ENCODE measurements at places on chromosomes 4 and X.

GRCh38 chr4:16663732-16664131 lies 234.7 kb downstream of the LDB2 start:
- DNase-seq, result no peak

GRCh38 chr4:113505044-113505443 lies 256.5 kb downstream of the CAMK2D start:
- no peak for DNase-seq

GRCh38 chr4:159158985-159159384 lies 56.1 kb downstream of the RAPGEF2 start:
- DNase-seq, result no peak

GRCh38 chr4:84750260-84750959 lies 167.5 kb downstream of the CDS1 start:
- no peak for DNase-seq

- DNase-seq, result no peak
Measured at GRCh38 chr4:4880492-4880891, 21.0 kb downstream of the MSX1 start.

DNA sequence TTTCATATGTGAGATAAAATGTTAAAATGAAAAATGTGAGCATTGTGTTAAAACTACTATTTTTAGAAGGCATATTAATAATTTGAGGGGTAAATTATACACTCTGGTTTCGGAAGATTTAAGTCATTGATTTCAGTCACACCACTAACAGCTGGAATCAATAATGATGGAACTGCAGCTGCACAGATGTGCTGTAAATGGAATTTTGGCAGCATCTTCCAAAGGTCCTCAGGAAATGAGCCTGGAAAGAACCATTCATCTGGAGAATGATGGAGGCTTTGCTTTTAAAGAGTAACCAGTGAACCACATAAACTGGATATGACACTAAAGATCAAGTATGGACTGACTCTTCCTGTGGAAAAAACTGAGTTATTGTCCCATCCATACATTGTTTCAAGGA lies 759.0 kb upstream of the EPHA5 start:
- DNase-seq, result no peak

DNA sequence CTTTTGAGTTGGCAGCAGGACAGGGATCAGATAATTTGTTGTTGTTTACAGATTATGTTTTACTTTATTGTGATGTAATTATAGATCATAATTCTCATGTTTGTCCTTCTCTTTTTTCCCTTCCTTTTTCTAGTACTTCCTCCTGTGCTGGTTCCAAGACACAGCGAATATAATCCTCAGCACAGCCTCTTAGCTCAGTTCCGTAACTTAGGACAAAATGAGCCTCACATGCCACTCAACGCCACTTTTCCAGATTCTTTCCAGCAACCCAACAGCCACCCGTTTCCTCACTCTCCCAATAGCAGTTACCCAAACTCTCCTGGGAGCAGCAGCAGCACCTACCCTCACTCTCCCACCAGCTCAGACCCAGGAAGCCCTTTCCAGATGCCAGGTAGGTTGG lies 58.0 kb downstream of the SMAD1 start:
- DNase-seq, result no peak

DNA sequence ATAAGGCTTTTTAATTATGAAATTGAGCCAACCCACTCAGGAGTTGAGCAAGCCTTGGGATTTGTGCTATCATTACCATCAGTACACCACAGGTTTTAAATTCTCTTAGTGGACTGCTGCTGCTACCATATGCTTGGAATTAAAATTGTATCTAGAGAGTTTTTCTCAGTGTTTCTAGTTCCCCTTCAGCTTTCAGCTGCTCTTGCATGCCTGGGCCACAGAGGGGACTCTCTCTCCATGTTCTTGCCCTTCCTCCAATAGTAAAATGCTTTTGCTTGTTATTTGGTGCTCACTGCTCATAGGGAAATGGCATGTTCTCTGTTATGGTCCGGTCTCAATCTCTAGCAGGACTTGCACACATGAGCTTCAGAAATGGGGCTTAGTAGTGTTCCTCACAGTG lies 101.9 kb downstream of the IGSF1 start:
- no peak for DNase-seq

DNA sequence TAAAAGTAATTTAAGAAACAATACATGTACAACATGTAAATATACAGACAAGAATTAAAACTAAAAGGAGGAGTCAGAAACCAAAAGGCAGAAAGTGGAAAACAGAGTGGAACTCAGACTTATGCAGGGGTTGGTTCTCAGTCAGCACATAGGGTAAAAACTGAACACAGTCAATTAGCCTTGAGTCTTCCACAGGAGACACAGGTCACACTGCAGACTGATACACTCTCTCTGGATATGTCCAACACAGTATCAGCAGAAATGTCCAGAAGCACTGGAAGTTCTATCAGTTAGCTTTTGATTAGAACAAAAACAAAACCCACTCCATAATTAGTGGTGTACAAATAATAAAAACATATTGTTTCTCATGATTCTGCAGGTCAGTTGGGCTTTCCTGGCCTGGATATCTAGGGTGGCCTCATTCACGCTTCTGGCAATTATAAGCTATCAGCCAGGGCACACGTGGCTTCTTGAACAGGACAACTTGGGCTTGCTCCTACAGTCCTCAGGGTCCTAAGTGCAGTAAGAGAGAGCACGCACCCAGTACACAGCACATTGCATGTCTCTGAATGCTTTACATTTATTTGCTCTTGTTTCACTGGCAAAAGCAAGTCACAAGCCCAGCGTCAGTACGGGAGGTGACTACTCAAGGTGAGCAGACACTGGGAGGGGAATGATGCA lies 21.6 kb downstream of the TEC start:
- no peak for DNase-seq

GRCh38 chr4:123651536-123652180 lies 255.1 kb downstream of the SPRY1 start:
- no peak for DNase-seq

DNA sequence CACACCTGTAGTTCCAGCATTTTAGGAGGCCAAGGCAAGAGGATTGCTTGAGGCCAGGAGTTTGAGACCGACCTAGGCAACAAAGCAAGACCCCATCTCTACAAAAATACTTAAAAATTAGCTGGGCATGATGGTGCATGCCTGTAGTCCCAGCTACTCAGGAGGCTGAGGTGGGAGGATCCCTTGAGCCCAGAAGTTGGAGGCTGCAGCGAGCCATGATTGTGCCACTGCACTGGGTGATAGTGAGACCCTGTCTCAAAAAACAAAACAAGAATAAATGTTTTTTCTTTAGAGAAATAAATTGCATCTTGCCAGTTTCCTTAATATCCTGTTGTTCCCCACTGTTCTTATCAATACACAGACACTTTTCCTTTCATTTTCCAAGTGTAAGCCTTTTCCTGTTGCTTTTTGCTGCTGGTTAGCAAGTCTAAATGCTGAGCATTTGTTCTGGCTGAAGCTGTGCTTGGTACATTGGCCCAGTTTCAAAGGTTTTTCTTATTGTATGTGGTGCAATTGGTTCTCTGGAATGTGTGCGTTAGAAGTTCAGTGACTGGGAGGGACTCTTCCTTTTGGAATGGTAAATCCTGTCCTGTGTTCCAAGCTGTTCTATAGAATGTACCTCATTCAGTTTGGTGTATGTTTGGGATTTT lies 98.2 kb downstream of the AFF1 start:
- no peak for DNase-seq

- no peak for DNase-seq
Measured at GRCh38 chr4:128162434-128162833, 101.3 kb downstream of the LARP1B start.

DNA sequence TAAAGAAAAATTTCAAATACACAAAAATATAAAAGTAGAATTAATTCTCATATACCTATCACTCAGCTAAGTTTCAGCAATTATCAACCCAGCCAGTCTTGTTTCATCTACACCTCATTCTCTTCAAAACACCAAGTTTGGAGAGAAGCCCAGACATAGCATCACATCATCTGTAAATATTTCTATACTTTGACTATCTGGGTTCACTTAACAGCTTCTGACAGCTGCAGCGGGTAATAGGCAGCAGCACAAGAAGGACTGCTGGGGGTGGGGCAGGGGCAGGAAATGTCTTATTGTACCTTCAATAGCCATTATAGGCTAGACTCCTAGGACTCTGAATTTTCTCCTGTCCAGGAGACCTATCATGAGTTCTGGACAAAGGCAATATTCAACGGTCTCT lies 54.1 kb downstream of the PHF8 start:
- no peak for DNase-seq

DNA sequence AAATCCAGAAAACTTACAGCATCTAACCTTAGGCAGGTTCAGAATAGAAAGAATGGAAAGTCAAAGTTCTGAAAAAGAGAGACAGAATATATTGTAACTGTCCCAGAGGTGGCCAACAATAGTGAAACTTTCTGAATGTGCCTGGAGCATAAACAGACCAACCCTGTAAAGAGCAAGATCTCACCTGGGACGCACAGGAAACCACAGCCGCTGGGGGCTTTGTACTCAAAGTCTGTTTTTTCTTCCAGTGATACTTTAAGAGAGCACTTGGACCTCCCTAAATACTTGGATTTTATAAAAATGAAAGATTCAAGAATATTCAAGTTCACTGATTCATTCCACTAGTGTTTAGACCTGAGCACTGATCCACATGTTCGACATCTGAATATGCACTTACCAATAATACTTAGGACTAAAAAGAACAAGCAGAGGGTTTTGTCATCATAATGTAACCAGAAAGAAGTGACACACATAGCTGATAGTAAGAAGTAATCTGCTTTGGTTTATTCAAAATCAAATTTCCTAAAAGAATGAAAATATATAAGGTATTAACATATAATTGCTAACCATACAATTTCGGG lies 35.3 kb downstream of the ARAP2 start:
- no peak for DNase-seq

DNA sequence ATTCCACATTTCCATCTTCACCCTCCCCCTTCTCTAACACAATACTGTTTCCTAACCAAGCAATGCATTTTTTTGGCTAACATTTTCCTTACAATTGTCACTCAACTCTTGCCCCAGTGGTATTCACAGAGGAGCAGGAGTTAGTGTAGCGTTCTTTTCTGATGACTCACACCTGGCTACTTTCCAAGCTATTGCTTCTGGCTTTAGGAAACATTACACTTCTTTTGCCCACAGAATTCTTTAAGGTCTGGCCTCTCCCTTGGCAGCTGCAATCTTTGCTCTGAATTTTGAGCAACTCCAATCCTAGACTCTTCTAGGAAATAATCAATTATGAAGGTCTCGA lies 27.5 kb upstream of the PDGFC start:
- DNase-seq, result no peak

GRCh38 chrX:129522184-129523078 lies 859 bp downstream of the SMARCA1 start:
- DNase-seq, result no peak

- no peak for DNase-seq
Measured at GRCh38 chr4:120874792-120875774, 47.4 kb downstream of the PRDM5 start.

DNA sequence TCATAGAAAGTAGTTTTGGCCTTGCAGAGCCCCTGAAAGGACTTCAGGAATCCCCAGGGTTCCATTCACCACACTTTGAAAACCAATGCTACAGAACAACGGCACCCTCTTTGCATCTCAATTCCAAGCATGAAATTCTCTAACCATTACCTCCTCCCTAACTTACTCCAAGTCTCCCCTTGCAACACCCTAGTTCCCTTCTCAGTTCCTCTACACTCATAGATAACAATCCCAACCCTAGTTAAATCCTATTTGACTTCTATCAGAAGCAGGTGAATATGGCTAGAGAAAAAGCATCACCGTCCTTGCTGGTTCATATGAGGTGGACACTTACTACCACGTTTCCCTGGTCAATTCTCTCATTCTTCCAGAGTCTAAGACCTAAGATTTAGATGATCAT lies 2.4 kb downstream of the RCHY1 start:
- no peak for DNase-seq

GRCh38 chr4:145034727-145035211 lies 63.2 kb downstream of the ANAPC10 start:
- no peak for DNase-seq

DNA sequence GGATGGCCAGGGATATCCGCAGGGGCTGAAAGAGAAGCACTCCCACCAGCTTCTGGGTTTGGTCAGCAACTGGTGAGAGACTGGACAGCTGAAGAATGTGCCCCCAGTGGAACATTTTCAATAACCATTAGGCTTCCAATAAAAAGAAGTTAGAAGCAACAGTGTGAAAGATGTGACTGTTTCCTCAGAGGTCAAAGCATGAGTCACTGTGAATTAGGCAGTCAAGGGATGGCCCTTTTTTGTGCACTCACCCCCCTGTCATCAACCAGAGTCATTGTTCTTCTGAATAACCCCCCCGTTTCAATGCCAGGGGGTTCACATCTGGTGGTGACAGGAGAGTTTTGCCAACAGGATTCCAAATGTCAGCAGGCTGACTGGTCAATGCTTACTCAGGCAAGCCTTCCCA lies 74.6 kb upstream of the SH3RF1 start:
- DNase-seq, result no peak

GRCh38 chr4:107348188-107349050 lies 312.3 kb upstream of the DKK2 start:
- DNase-seq, result no peak

DNA sequence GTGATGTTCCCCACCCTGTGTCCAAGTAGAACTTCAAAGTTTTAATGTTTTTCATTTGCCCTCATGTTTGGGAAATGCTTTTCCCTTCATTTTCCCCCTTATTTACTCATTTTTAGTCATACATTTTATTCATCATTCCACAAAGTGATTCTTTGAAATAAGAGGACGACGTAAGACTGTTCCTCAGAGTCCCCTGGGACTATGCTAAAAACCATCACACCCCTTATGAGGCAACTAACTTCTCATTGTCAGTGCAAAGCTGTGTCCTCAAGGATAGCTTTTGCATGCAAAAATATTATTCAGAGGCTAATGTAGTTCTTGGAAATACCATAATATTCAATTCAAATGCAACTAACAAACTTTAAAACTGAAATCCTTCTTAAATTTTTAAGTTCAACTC lies 14.8 kb upstream of the ADGRG2 start:
- DNase-seq, result no peak

GRCh38 chr4:78395642-78396041 lies 155.9 kb upstream of the ANXA3 start:
- no peak for DNase-seq

DNA sequence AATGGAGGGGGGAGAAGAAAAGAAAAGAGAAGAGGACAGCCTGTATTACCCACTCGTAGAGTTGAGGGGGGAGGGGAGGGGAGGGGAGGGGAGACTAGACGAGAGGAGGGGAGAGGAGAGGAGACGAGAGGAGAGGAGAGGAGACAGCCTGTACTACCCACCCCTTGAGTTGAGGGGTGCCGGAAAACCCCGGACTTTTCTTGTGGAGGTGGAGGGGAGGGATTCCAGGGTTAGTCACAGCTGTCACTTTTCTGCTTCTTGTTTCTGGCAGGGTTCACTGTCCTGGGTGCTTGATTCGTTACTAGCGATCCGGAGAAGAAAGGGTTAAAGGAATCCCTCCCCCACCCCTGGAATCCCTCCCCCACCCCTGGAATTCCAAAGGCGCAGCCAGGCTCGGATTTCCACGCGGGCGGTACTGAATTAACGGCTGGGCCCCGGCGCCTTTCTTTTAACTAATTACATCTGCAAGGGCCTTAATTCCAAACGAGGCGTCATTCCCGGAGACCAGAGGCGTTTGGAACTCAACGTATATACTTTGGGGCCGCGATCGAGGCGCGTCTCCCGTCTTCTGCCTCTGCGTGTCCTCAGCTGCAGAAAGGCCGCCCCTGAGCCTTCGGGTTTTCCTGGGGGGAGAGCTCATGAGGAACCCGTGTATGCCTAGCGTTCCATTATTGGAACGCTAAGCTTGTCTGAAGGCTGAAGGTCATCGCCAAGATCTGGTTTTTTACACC lies 20.1 kb upstream of the CSF2RA start:
- DNase-seq, result no peak

- DNase-seq, result no peak
Measured at GRCh38 chrX:100643956-100644860, at the start of gene SRPX2. Gene SRPX2 (plus strand): TSS chrX:100644199. CDS start chrX:100646323, 2,124 bp downstream.

- DNase-seq, result no peak
Measured at GRCh38 chr4:55001538-55001937, 123.9 kb downstream of the KDR start.
